Transverse colon (tissue), 4 donors: ENCODE measurements at places on chromosomes 5 and 9.

- no peak for DNase-seq
Observed at GRCh38 chr5:5418006-5418405, 4.5 kb upstream of the ICE1 start.

DNA sequence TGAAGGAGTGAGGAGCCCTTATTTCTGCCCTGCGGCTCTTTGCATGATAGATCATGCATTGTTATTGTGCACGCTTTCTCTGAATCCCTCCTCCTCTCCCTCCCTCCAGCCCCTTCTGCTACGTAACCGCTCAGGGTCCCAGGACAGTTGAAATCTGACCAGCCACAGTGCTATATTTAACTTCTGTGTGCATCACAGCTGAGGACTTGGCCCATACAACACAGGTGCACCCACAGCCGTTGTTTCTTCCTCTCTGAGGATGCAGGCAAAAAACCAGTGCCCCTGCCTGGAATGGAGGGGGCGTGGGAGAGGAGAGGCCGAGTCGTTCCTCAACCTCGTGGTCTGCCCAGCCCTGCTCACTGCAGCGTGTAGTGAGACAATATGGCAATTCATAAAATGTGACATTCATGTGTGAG lies 335.6 kb upstream of the CLINT1 start:
- DNase-seq: no peak

- no peak for DNase-seq
Observed at GRCh38 chr5:119071561-119071995, 691 bp downstream of the DMXL1 start.

GRCh38 chr9:23811633-23812032 lies 14.4 kb downstream of the ELAVL2 start:
- DNase-seq: no peak
